ENCODE measurements at places on chromosomes 4 and X. TPM values are rescaled to one million over a fixed set of nuclear protein-coding genes. Genes with fewer than 3 reads are reported as not detected.

AADAT gene
- not detected for total RNA-seq

PDGFRA gene
- total RNA-seq: not detected

- H3K4me1 ChIP-seq: no peaks in the 10 kb centered on the region
- H3K36me3 ChIP-seq: no peaks in the 10 kb centered on the region
- no peaks in the 10 kb centered on the region for H3K27me3 ChIP-seq
These were observed 167.8 kb downstream of the CFAP47 start for GRCh38 chrX:36087366-36087765.

DNA sequence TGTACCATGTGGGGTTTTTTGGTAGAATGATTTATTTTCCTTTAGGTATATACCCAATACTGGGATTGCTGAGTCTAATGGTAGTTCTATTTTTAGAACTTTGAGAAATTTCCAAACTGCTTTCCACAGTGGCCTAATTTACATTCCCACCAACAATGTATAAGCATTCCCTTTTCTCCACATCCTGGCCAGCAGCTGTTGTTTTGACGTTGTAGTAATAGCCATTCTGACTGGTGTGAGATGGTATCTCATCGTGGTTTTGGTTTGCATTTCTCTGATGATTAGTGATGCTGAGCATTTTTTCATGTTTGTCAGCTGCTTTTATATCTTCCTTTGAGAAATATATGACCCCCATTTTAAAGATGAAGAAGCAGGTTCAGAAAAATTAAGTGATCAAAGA lies 153.7 kb downstream of the CBR4 start:
- no peak overlapping the region for H3K4me3 ChIP-seq
- H3K36me3 ChIP-seq: peaks cover 3% of the 10 kb centered on the region
- no peak for DNase-seq
- peaks cover 26% of the 10 kb centered on the region for H3K27me3 ChIP-seq
- H3K27ac ChIP-seq: no peak overlapping the region

GRCh38 chr4:122798101-122798500 lies 28.5 kb upstream of the FGF2 start:
- no peaks in the 10 kb centered on the region for H3K4me1 ChIP-seq
- H3K36me3 ChIP-seq: no peaks in the 10 kb centered on the region

DNA sequence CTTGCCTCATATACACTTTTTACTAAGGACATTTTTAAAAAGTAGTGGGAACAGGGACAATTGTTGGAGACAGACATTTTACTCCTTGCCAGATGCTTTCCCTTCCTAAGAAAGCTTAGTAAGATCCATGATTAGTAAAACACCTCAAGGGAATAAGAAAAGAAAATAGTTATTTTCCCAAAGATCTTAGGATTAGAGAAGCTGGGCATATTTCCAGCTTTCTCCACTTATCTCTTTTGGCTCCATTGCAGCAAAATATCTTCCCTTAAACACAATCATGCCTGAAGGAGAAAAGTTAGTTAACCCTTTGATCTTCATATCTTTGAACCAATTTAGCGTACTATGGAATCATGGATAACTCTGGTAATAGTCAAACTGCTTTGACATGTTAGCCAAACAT lies 257.9 kb downstream of the PCDH18 start:
- no peaks in the 10 kb centered on the region for H3K4me1 ChIP-seq
- H3K4me3 ChIP-seq: no peak overlapping the region
- no peaks in the 10 kb centered on the region for H3K36me3 ChIP-seq
- no peaks in the 10 kb centered on the region for H3K27me3 ChIP-seq
- no peak for DNase-seq

DNA sequence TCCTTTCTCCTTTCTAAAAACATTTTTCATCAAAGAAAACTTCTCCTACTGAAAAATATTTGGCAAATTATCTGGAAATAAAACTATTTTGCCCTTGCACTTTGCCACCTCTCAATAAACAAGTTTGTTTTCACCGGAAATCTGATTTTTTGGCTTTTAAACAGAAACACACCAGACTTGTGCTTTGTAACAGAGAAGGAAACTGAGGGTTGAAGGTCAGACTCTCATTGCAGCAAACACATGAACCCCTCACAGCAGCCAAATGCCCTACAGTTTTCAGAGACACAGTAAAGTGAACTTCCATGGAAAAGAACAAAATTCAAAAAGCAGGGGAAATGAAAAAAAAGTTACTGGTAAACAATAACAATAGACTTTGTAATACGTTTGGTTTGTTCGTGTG lies 95.6 kb upstream of the WDR17 start:
- H3K4me1 ChIP-seq: no peaks in the 10 kb centered on the region
- no peaks in the 10 kb centered on the region for H3K27me3 ChIP-seq
- no peak overlapping the region for H3K27ac ChIP-seq

DNA sequence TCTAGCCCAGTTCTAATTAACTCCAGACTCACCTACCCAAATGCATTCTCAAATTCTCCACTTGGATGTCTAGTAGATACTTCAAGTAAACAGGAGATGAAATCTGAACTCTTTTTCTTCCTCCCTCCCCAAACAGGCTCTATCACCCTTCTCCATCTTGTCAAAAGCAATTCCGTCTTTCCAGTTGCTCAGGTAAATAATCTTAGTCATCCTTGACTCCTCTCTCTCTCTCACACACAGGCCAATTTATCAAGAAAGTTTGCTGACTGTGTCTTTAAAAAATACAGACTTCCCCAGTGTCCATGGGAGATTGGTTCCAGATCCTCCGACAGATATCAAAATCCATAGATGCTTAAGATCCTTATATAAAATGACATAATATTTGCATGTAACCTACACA lies 12.9 kb downstream of the TXK start:
- no peak overlapping the region for H3K27ac ChIP-seq
- H3K36me3 ChIP-seq: no peaks in the 10 kb centered on the region
- H3K4me1 ChIP-seq: peaks cover 63% of the 10 kb centered on the region
- H3K27me3 ChIP-seq: no peaks in the 10 kb centered on the region
- no peak for DNase-seq

GRCh38 chr4:121464854-121465253 lies 84.0 kb upstream of the QRFPR start:
- H3K4me3 ChIP-seq: no peak overlapping the region
- no peak for DNase-seq
- peaks cover 2% of the 10 kb centered on the region for H3K36me3 ChIP-seq
- no peaks in the 10 kb centered on the region for H3K4me1 ChIP-seq

GRCh38 chr4:129335276-129335675 lies 239.3 kb downstream of the C4orf33 start:
- no peaks in the 10 kb centered on the region for H3K4me1 ChIP-seq
- no peak overlapping the region for H3K27ac ChIP-seq
- no peak overlapping the region for H3K4me3 ChIP-seq
